ENCODE measurements at places on chromosomes 5 and 9.

DNA sequence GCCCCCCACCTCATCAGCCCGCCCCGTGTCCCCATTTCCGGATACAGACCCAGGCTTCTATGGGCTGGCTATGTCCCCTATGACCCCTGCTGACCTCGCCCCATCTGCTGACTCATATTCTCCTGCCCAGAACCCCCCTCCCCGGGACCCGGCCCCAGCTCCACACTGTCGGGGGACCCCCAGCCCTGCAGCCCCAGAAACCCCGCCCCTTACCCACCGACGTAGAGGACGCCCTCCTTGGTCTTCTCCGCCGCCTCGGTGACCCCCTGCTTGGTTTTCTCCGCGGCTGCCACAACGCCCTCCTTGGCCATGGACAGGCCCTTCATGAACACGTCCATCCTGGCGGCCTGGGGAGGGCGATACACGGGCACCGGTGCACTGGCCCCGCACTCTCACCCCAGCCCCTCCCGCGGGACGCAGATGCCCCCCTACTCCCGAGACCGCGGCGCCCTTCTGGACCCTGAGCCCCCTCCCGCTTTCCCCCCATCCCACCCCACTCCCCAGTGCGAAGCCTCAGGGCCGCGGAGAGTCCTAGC is 949 bp downstream of the SNCB start:
- DNase-seq = no peak

GRCh38 chr5:175922192-175922885 is 45.8 kb downstream of the THOC3 start:
- DNase-seq = no peak

DNA sequence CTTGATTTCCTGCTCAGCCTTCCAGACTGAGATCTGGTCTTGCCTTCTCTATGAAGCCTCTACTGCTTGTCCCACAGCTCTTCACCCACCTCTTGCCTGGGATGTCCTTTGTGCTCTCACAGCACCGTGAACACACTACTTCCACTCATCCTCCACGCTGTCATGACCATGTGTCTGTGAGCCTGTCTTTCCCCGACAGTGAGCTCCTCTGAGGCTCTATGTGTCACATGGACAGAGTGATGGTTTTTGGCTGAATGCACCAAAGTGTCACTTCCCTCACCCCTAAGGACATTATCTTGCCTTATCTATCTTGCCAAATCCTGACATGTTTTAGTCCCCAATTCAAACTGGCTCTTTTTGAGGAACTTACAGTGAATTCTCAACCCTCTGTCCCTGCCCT is 11.3 kb downstream of the PHYKPL start:
- no peak for DNase-seq

- DNase-seq = peak; percentile 33
Observed at GRCh38 chr9:69307446-69308205, 17.4 kb upstream of the ENTREP1 start.

DNA sequence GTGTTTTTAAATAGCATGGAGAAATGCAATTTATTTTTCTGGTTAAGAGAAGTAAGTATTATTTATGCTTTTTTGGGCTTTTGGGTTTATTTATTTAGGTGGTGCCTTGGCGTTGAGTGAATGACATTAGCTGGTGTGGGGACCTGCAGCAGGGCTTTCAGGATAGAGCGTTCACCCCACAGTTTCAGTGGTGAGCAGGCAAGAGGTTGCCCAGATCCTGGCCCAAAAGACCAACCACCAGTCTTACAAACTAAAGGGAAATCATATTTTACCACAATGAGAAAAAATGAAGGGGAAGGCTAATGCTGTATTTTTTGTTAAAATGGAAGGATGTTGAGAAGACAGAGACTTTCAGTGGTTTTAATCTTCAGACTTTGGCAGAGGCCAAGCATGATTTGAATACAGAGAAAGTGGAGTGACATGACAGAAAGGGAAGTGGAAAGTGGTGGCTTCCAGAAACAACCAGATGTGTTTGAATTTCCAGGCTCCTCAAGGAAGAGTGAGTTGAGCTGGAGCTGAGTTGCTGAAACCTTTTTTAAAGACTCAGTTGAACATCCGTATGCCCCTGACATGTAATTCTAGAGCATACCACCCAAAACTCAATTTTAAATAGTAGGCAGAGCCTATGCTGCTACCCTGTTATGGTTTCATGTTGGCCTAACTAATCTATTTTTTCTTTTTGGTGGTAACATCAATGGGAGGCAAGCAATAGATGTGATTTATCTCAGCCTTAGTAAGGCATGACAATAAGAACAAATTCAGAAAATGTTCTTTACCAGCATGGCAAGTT is 94.8 kb downstream of the AOPEP start:
- no peak for DNase-seq

DNA sequence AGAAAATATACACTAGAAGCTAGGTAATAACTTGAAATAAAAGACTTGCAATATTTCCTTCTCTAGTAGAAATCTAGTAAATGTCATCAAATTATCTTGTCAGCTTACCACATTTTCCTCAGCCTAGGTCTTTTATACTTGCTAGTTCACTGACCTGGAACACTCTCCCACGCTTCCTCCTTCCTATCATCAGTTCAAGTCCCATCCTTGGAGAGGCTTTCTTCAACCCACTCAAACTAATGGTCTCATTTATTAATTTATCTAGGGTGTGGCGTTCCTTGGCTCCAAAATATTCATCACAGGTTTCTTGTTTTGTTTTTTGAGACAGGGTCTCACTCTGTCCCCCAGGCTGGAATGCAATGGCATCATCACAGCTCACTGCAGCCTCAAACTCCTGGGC is 2.9 kb downstream of the FAM13B start:
- no peak for DNase-seq

GRCh38 chr9:30120666-30121065 is 2263.8 kb upstream of the ACO1 start:
- DNase-seq = no peak

DNA sequence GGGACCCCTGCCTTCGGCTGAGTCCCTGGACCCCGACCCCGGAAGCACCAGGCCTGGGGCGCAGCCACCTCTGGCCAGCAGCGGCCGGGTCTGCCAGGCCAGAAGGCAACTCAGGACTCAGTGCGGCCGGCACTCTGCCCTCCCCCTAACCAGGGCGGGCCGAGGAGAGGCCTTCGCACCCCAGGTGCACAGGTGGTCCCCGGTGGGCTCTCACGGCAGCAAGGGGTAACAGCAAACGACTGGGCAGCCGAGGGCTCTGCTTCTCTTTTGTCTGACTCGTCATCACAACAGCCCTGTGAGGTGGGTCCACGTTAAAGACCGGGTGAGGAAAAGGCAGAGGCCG is 20.7 kb upstream of the NOTCH1 start:
- DNase-seq = no peak

- no peak for DNase-seq
Observed at GRCh38 chr5:9483779-9484178, 62.1 kb downstream of the SEMA5A start.

- DNase-seq = no peak
Observed at GRCh38 chr5:178237431-178238312, 5.1 kb upstream of the PHYKPL start.

DNA sequence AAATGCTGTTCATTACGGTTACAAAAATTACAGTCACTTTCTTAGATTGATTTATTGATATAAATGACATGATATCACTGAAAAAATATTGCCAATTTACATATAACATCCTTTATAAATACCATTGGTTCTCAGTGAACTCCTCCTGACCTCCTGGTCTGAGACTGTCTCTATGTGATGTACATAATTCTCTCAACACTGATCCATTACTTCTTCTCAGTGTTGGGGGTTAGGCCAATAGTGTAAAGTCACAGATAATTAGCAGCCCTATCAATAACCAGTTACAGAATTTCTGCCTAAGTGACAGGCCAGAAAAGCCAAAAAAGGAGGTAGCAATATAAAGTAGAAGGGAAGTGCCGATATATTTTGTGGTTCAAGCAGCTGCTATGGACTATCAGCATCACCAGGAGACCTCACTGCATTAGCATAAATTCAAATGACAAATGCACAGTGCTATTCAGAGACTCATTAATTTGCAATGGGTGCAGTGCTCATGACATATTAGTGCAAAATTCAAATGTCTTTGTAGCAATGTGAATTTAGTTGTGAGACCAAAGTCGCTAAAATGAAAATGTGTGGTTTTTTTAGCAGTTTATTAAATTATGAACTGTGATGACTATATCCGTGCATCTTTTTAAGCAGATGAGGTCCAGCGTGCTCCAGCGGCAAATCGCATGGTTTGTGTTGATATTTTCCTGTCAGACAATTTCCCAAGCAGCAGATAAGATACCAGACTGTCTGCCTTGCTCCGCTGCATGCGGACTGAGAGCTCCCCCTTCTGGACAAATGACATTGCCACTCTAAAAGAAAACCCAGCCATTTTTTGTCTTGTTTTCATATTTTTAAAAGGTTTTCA is 144.6 kb downstream of the CETN3 start:
- peak; percentile 17 for DNase-seq

- no peak for DNase-seq
Observed at GRCh38 chr5:165187815-165188214, 1682.4 kb downstream of the MAT2B start.

GRCh38 chr9:118761016-118761790 is 608.0 kb downstream of the BRINP1 start:
- DNase-seq = no peak

DNA sequence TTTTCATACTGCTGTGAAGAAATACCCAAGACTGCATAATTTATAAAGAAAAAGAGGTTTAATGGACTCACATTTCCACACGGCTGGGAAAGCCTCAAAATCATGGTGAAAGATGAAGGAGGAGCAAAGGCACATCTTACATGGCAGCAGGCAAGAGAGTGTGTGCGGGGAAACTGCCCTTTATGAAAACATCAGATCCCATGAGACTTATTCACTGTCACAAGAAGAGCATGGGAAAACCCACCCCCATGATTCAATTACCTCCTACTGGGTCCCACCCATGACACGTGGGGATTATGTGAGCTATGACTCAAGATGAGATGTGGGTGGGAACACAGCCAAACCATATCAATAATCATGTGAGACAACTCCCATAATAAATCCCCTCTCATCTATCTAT is 8.7 kb downstream of the TTC39B start:
- no peak for DNase-seq

- no peak for DNase-seq
Observed at GRCh38 chr5:111284825-111285224, 60.6 kb downstream of the CAMK4 start.

DNA sequence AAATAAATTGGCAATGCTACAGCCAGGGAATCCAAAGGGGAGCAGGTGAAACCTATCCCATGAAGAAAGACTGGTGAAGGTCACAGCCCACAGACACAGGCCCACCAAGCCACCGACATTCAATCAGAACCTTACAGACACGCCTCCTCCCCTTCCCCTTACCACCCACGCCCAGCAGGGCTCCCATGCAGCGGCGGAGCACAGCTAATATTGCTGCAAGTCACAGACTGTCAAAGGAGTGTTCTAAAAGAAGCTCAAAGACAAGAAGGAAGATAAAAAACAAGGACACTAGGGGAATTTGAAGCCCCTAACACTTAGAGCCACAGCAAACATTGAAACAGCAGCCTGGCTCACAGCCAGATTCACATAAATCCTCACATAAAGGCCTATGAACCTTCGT is 91.2 kb downstream of the MED10 start:
- DNase-seq = no peak

DNA sequence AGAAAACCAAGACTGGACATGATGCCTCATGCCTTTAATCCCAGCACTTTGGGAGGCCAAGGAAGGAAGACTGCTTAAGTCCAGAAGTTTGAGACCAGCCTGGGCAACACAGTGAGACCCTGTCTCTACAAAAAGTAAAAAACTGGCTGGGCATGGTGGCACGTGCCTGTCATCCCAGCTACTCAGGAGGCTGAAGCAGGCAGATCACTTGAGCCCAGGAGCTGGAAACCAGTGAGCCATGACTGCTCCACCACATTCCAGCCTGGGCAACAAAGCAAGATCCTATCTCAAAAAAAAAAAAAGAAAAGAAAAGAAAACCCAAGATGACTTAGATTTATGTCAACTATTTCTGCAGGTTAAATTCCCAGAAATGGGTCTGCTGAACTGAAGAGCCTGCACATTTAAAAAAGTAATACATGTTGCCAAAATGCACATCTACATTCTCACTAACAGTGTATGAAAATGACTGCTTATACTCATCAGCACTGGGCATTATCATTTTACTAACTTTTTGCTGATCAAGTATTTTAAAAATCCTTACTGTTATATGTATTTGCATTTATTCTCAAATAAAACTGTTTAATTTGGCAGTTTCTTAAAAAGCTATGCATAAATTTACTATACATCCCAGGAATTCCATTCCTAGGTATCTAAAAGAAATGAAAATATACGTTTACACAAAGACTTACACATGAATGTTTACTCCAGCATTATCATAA is 14.3 kb downstream of the ERMP1 start:
- DNase-seq = no peak

DNA sequence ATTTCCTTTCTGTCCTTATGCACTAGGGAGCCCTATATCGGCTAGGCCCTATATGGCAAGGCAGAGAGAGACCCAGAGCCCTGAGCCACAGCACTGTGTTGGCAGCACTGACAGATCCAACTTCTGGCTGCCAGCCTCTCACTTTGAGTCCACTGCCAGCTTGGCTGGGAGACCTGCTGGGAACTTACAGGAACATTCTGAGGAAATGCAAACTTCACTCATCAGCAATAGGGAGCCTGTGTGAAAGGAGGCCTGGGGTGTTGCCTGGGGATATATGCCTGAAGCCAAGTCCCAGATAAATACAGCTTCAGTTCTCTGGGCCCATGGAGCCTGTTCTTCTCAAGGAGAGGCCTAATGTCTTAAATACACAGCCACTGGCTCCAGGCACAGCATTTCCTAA is 78.0 kb downstream of the ADRB2 start:
- DNase-seq = no peak

DNA sequence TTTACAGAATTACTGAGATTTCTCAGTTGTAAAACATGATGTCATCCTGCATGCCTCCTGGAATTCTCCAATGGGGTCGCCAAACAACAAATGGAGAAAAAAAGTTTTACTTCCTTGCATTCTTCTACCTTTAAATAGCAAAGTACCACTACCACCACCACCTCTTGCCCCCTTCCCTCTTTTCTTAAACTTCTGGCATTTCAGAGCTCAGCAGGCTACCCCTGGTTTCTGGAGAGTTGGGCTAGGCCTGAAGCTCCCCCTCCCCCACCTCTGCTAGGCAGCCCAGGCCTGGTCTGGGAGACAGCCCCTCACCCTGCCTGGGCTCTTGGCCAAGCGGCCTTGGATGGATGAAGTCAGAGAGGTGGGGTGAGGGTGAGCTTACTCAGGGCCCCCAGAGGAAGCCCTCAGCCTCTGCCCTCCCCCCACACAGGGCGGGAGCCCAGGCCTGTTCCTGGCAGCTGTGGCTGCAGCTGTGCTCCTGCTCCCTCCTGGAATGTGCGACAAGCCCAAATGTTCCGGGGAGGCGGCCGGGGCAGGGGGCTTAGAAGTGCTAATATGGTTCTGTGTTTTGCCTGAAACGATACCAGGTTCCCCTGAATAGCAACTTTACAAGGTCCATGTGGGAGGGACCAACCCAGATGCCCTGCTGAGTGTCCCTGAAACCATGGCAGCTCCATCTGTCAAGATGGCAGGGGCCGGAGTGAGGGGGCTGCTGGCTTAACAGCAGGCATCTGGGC is 6.0 kb upstream of the CCIN start:
- no peak for DNase-seq
